Hematopoietic multipotent progenitor cell (in vitro differentiated cells): ENCODE measurements at places on chromosomes 16 and 17. TPM values are rescaled to one million over a fixed set of nuclear protein-coding genes. Genes with fewer than 3 reads are reported as not detected.

Gene CHAD
- total RNA-seq, result under 0.01 TPM

Gene MT1A
- not detected for total RNA-seq

Gene IL21R
- 0.54 TPM for total RNA-seq

Gene TBC1D26
- total RNA-seq, result not detected

Gene HNF1B
- total RNA-seq, result under 0.01 TPM

Gene UTS2R
- total RNA-seq, result not detected

Gene DPEP3
- total RNA-seq, result 10.5 TPM

Gene TEKT5
- total RNA-seq, result under 0.01 TPM

Gene C1QTNF1
- 0.54 TPM for total RNA-seq

Gene DHX40
- total RNA-seq, result 32.0 TPM

Gene TERB1
- total RNA-seq, result not detected

Gene ACSM2A
- not detected for total RNA-seq

Gene KRT39
- under 0.01 TPM for total RNA-seq

Gene KRT36
- total RNA-seq, result not detected

Gene CENPX
- 32.3 TPM for total RNA-seq

Gene FBXW10B
- total RNA-seq, result not detected

Gene EVI2A
- 13.7 TPM for total RNA-seq

Gene GPRC5C
- total RNA-seq, result 3.8 TPM

Gene FNDC8
- not detected for total RNA-seq
